ENCODE measurements at places on chromosomes 2 and 18.

- DNase-seq, result no peak
Measured at GRCh38 chr18:2050702-2051201, 520.6 kb downstream of the METTL4 start.

DNA sequence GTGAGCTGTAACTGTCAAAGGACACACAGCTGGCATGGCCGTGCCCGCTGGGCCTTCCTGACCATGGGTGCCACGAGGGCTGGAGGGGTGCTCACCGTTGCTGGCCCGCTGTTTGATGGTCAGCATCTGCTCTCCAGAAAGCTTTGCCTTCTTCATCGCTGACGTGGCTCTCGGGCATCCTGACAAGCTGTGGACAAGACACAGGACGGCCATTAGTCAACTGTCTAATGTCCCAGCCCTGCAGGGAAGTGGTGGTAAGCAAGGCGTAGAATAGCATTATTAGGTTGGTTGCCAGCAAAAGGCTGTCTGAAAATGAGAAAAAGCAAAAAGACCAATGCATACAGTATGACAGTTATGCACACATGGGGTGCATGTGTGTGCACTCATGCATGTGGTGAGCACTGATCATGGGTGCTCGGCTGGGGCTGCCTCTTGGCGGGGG, 64.7 kb upstream of the PXDN start:
- no peak for DNase-seq

GRCh38 chr2:3102081-3102921, 275.3 kb downstream of the EIPR1 start:
- DNase-seq, result no peak

- no peak for DNase-seq
Measured at GRCh38 chr2:38533180-38533579, 69.5 kb downstream of the HNRNPLL start.

DNA sequence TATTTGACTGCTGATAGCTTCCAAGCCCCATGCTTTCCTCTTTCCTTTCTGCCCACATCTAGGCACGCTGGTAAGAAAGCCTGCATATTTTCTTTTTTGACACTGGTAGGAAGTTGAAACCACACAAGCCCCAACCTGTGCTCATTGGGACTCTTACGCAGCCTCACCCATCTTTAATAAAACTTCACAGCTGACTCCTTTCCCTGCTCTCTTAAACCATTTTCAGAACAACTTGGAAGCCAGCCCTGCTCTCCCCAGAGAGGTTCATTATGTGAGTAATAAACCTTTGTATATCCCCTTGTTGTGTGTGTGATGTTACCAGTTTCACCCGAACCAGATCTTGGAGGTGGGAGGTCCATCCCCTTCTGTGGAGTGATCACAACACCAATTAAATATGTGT, 268.4 kb downstream of the GPD2 start:
- DNase-seq, result no peak

GRCh38 chr2:48939232-48939631, 183.7 kb upstream of the LHCGR start:
- no peak for DNase-seq

- DNase-seq, result no peak
Measured at GRCh38 chr2:166519391-166519962, 25.4 kb upstream of the SCN7A start.

GRCh38 chr2:74778381-74779264, 55.3 kb upstream of the HK2 start:
- no peak for DNase-seq

DNA sequence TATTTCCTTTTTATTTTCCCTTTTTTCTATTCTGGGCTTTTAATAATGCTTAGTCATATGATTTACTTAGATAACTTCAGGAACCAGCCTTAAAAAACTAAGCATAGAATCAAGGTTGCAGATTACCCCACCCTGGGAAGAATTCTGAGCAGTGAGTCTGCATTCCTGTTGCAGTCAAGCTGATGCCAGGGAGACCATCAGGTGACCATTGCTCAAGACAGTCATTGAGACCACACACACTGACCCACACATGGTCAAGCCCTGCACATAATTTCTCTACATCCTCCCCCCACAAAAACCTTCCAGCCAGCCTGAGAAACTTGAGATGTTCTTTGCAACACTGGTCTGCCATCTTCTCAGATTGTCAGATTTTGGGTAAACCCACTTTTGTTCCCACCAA, 83.9 kb downstream of the SH3YL1 start:
- DNase-seq, result no peak

- no peak for DNase-seq
Measured at GRCh38 chr18:31104444-31104843, 2.2 kb upstream of the DSC2 start.

- DNase-seq, result no peak
Measured at GRCh38 chr18:31195063-31195462, 32.4 kb upstream of the DSC1 start.

GRCh38 chr2:191679818-191680600, 2.1 kb downstream of the NABP1 start:
- DNase-seq, result no peak

GRCh38 chr2:9627310-9627709, 3.5 kb downstream of the YWHAQ start:
- no peak for DNase-seq

DNA sequence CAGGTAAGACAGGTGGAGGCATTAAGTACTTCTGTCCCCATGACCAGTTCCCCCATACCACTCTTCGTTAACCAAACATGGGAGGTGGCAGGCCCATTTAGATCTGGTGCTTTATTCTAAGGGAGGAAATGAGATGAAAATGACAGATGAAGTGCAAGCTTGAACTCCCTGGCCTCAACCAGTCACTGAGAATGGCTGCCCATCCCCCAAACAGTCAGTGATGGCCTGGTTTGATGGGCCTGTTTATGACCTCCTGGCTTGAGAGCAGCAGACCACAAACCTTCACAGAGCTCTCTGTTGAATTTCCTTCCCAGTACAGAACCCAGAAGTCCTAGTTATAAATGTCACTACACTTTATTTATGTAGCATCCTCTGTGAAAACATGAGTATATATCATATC, 31.1 kb downstream of the EPAS1 start:
- DNase-seq, result no peak

DNA sequence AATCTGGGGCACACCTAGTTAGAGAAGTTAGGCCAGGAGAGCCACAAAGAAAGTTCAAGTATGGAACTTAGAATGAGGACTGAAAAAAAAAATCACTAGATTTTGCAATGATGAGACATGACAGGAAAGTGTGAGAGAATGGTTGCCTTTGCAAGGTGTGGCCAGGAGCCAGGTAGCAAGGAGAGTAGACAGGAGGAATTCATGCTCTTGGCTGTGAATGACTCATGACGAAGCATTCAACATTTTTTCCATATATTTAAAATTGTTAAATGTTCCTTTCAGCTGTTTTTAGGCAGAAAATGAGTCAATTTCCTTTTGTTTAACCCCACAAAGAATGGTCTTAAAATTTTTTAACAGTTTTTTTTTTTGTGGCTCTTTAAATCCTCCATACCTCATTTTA, 636.9 kb downstream of the PLCL1 start:
- DNase-seq, result no peak

GRCh38 chr2:45747363-45747762, 95.9 kb downstream of the PRKCE start:
- DNase-seq, result no peak

DNA sequence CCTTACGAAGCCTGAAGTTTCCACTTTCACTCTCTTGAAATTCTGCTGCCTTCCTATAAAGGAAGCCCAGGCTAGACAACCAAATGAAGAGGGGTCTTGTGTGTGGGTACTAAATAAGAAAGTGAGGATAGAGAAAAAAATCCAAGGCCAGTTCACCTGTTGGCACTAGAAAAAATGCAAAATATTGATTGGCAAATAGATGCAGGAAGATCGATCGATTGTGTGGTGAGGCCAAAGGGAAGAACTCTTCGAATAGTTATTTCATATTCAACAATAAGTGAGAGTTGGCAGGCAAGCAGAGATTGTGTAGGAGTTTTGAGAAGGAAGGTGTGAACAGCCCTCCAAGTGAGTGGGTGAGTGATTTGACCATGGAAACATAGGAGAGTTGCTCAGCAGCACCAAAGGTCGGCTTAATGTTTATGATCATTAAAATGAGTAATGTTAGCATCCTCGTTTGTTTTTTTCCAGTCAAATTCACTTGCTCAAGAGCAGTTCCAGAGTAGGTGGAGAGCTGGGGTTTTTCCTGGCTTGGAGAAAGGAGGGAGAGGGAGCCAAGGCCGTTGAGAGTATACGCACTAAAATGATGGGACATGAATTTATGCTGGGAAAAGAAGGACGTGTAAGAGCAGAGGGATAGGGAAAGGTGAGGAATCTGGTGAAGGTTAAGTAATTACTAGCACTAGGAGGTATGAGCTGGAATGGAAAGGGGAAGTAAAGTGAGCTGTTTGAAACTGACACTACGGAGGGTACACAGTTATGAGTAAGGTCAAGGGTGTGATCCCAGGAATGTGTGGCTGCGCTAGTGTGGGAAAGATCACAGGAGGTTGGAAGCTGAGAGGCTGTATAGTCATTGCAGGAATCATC, 1.1 kb upstream of the NAPG start:
- no peak for DNase-seq

DNA sequence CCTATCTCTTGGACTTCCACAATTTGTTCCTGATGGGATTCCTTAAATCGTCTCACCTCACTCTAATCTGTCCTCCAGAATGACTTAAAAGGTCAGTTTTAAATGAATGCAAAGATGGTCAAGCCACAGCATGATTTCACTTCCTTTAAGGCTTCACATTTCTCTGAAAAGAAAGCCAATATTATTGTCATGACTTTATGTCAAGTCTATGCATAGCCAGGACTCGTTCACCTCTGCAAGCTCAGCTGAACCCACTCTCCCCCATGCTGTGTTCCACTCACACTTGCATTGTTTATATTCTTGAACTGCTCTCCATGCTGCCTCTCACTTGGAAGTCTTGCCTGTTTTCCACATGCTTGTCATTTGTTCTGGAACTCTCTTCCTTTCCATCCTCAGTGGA, 298.4 kb upstream of the MMADHC start:
- no peak for DNase-seq

DNA sequence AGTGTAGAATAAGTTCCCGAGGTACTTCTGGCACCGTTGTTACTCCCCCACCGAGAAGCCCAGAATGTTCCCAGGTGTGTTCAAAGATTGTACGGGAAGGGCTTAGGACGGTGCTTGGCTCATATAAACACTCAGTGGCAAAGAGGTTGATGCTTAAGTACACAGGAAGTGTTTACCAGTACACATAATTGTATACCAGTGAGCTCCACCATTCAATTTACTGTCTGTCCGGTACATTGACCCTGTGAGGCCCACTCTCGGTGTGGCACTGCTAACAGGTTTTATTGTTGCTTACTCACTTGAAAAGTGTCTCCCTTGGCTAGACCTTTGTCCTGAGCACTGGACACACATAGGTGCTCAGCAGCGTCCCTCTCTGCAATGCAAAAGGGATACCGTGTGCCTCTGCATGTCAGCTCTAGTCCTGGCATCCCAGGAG, 191.0 kb downstream of the NEDD4L start:
- no peak for DNase-seq

DNA sequence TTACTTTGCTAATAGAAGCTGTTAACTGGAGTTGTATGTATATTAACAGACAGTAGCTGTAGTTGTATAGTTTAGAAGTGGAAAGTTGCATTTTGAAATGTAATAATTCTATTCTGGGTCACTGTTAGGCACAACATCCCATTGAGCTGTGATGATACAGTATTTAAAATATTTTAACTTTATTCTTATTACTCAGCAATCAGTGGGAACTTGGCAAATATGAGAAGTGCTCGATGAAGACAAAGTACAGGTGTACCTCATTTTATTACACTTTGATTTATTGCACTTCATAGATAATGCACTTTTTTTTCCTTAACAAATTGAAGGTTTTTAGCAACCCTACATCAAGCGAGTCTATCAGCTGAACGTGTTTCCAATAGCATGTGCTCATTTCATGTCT, 8.6 kb downstream of the DNAJC10 start:
- no peak for DNase-seq

- DNase-seq, result no peak
Measured at GRCh38 chr18:22423878-22424564, 6.3 kb upstream of the CTAGE1 start.

DNA sequence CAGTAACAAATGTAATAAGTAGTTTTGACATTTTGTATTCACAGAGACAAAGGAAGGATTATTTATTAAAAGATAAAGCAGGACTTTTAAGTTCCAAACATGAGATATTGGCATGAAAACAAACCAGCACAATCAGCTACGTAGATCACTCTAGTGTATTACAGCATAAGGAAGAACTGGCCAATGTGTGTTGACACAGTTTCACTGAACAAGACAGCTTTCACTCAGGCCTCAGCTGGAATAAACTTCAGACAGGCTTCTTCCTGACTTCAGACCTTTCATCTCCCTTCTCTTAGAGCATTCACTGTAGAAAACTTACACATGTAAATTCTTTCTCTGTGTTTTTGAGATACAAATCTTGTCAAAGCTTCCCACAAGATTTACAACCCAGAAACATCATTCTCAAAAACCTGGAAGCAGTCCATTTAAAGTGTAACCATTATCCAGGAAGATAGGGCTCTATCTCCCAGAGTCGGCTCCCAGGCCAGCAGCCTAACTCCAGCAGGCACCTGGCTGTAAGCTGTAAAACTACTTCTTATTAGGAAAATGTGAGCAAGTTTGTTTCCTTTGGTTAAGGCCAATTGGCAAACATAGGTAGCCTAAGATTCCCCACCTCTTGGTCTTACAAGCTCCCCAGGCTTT, 768.3 kb upstream of the CDH7 start:
- DNase-seq, result no peak

GRCh38 chr2:182077023-182077422, 91.4 kb downstream of the PPP1R1C start:
- no peak for DNase-seq

DNA sequence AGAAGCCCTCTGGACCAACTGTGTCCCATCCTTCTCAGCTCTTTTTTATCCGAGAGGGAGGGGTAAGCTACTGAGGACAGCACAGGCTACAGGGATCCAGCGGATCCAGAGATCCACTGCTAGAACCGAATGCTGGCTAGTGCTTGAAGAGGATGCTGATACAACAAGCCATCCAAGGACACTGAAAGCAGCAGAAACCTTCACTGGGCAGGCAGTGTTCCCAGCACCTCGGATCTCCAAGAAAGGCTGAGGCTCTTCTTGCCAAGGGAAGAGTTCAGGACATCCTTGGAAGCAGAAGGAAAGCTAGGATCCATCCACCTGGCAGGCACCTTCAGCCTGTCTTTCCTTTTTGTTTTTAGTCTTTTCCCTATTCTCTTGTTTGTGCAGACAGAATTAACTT, 13.2 kb upstream of the FHOD3 start:
- no peak for DNase-seq

- no peak for DNase-seq
Measured at GRCh38 chr2:1509271-1510065, 96.2 kb downstream of the TPO start.

DNA sequence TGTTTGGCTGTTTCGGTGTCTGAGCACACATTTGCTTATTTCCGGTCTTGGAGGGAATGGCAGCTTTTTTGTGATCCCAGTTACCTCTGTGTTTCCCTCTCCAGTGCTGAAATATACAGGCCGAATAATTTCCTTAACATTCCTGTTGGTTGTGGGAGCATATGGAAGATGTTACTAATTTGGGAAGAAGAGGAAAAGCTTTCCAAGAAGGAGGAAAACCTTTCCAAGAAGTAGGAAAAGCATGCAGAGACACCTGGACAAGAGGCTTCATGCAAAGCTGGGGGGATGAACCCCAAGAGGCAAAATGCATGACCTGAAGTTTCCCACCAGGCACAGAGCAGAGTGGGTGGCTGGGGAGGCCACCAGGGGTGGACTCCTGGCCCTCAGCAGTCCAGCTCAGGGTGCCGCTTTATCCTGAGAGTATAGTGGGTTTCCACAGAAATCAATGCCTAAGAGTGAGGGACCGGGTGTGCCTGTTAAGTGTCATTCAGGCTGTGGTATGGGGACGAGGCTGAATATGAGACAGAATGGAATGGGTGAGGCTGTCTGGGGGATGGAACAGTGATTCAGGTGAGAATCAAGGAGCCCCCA, 25.5 kb upstream of the GNAL start:
- no peak for DNase-seq
